ENCODE measurements at places on chromosomes 3 and 15.

- no peak for DNase-seq
These were observed 3.9 kb upstream of the SENP2 start for GRCh38 chr3:185582236-185582635.

DNA sequence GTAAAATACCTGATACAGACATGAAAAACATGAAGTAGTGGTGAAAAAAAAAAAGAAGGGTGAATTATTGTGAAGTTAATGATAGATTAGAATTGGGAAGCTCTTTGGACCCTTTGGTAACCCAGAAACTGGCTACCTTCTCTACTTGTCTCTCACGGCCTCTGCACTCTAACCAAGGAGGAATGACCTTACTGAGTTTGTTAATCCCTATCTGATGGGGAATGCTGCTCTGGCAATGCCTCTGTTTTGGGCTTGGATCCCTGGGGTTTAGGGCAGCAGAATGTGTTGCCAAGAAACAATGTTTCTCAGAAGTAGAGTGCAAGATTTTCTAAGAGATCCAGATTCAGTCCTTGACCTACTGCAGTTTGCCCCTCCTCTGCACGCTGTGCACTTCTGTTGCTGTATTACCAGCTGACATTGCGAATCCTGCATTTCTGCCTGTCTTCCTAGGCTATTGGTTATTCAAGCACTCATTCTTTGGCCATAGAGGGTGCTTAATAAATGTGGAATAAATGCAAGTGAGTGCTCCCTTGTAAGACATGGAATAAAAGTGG is 49.2 kb upstream of the MAP3K13 start:
- DNase-seq = no peak

- no peak for DNase-seq
These were observed 39.2 kb upstream of the LEKR1 start for GRCh38 chr3:156787001-156787400.

GRCh38 chr15:73176598-73176997 is 124.3 kb downstream of the NEO1 start:
- DNase-seq = no peak

DNA sequence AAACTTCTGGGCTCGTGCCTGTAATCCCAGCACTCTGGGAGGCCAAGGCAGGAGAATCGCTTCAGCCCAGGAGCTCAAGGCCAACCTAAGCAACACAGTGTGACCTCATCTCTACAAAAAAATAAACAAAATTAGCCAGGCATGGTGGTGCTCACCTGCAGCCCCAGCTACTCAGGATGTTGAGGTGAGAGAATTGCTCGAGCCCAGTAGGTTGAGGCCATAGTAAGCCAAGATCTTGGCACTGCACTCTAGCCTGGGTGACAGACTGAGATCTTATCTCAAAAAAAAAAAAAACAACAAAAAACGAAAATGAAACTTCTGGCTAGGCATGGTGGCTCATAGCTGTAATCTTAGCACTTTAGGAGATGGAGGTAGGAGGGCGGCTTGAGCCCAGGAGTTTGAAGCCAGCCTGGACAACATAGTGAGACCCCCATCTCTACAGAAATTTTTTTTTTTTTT is 53.7 kb downstream of the PIK3CB start:
- no peak for DNase-seq

GRCh38 chr15:62881056-62881455 is 161.5 kb upstream of the TPM1 start:
- DNase-seq = no peak

- DNase-seq = no peak
These were observed 19.8 kb upstream of the GP9 start for GRCh38 chr3:129040579-129041300.

- DNase-seq = no peak
These were observed 155.4 kb upstream of the CCDC54 start for GRCh38 chr3:107221856-107222255.

GRCh38 chr3:38142959-38143358 is 4.5 kb downstream of the MYD88 start:
- no peak for DNase-seq

- no peak for DNase-seq
These were observed 28.6 kb upstream of the CEMIP start for GRCh38 chr15:80750575-80750974.

GRCh38 chr15:68500363-68501258 is 68.6 kb upstream of the ITGA11 start:
- DNase-seq = no peak

Data from cortex of kidney (tissue), 1 donor.